GM13977 (cell line): ENCODE measurements at places on chromosomes 12 and 14.

DNA sequence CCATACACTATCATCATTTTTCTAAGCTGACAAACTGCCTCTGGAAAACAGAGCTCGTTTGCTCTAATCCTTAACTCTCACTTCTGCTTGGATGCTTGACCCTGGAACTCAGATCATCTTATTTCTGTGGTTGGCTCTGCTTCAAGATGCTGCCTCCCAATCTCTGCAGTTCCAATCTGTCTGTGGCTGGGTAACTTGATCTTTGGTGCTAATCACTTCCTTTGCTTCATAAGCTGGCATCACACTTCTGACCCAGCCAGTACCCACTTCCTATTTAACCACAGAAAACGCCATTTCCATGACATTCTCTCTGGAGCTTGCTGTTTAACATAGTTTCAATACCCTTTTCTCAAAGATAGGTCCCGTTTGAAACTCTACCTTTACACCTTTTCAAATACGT, 254.2 kb downstream of the ACSS3 start:
- no peak for DNase-seq

DNA sequence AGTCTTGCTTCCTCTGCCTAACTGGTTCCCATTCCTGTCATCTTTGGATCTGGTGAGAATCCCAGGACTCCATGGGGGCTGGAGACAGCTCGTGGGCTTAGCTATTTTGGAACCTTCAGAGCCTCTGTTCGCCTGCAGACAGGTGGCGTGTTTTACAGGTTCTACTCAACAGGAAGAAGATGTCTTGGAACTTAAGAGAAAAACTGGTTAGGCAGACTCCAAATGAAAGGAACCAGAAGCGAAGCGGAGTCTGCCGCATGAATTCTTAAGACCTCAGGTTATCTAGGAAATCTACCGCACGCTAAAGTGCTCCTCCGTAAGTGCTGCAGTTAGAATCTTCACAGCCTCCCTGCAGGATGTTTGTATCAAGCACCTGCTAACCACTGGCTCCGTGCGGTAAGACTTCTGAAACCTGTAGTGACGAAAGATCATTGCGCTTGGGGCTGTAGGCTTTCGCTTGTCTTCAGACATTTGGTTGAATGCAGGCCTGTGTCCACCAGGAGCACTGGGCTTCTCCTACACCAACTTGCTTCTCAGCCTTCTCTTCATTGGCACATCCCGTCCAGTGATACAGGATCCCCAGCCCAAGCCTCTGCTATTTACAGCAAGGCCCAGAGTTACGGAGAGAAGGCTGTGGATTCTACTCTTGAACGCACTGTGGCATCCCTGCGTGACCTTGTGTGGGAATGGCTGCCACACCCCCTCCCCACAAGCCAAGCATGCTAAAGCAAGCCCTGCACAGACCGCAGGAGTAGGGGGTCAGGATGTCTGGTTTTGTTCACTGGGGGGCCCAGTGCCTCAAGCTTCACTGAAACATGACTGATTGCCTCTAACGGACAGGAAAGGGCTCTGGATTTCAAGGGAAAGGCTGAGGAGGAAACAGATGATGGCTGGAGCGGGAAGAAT, 35.0 kb downstream of the ACADS start:
- DNase-seq: no peak

DNA sequence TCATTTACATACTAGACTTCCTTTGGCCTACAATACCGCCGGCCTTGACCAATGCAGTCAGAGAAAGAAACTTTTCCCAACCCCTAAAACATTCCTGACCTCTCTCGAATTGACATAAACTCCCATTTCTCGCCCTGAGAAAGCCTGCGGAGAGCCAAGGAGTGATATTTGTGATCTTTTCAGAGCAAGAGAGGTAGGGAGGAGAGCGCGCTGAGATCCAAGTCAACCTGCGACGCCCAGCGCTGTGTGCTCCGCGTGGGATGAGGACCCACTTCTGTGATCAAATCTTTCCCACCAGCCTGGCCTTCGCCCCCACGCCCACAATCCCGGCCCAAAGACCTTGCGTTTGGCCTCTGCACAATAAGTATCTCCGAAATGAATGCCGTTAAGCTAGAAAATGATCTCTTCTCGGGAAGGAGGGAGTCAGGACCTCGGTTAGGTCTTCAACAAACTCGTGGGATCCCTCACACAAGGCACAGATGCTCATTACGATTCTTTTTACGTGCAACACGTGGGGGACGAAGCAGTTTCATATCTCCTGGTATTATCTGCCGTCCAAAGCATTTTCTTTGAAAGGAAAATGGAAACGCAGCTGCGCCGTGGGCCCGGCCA, 6.3 kb upstream of the NPAS3 start:
- peak; percentile 20 for DNase-seq

DNA sequence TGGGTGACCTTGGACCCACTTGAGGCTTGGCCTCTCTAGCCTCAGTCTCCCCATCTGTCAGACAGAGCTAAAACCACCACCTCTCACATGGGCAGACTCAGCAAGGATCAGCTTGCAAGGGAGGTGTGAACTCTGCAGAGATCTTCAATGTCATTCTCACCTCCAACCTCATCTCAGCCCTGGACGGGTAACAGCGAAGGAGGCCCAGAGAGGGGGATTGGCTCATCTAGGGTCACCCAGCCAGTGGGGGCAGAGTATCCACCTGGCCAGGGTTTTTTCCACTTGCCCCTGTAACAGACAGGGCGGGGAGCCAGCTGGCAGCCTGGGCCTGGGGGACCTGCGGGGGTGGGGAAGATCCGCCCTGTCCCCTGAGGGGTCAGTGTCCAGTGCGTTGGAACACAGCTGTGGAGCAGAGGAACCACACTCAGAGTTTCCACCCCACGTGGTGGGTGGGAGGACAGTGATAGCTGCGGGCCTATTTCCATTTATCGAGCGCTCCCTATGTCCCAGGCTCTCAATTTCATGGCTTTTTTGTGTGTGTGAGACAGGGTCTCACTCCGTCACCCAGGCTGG, 27.4 kb downstream of the DTX1 start:
- no peak for DNase-seq

- DNase-seq: no peak
These were observed 921.8 kb downstream of the VRK1 start for GRCh38 chr14:97718886-97719442.

DNA sequence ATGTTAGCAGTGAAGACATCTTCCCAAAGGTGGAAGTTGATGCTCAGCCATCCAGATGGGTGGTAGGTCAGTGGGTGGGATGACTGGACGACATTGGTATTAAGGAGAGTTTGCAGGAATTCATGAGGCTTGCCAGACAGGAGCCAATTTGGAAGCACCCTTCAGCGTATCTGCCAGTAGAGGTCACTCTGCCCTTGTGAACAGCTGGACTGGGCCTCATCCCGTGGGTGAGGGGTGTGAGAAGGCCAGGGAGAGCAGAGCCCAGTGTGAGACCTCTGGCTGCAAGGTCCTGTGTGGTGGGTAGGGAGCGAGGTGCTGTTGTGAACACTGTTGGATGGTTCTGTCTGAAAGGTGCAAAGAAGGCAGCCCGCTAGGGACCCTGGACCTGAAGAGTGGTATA, 37.7 kb downstream of the SLC5A8 start:
- peak; percentile 9 for DNase-seq

GRCh38 chr12:128753438-128753837, 70.3 kb downstream of the SLC15A4 start:
- no peak for DNase-seq

DNA sequence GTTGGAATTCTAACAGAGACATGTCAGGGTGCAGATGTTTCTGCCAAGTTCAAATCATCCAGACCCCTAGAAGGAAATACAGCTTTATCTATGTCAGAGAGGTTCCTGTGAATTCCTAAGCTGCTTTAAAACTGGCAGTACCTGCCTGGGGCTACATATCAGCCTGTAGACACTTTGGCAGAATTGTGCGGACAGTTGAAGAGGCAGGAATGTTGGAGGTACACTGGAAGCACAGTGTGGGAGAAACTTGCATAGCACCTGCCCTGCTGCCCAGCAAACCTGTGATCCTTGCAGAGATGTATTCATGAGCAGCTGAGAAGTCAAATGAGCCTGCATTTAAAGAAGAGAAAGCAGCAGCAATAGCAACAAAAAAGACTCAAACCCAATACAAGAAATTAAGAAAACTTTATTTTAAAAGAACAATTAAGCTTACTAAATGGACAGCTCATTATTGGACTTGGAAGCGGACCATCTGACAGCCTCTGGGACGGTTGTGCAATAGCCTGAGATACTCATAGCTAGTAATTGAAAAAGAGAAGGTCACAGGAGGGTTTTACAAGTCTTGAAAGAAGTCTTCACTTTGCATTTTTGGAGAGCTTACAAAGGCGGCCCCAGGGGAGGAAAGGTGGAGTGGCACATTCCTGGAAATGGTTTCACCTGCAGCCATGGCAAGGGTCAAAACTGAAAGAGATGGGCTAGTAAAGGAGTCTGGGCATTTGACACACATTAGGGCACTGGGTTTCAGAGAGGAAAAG, 280.9 kb upstream of the FLRT2 start:
- no peak for DNase-seq

- no peak for DNase-seq
These were observed 26.8 kb downstream of the PRDM4 start for GRCh38 chr12:107734139-107734538.

DNA sequence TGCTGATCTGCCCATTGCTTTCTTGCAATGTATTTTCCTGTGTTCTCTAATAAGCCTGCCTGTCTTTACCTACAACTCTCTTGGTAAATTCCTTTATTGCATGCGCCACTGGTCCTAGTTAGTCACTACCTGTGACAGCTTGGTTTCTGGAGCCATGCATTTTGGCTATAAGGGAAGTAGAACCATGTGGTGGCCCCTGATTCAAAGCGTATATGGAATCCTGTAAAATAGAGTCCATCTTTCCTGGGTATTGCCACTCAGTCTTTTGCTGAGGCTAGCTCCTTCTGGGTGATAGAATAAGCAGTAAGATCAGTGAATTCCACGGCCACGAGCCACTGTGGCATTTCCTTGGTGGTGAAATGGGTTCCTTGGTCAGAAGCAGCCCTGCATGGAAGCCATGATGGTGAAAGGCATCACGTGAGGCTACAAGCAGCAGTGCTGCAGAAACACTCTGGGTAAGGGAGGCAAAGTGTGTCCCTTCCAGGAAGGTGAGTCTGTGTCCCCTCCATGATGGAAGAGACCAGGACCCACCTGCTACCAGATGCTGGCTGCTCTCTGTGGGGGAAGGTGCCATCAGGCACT, 19.6 kb downstream of the TNFAIP2 start:
- no peak for DNase-seq

DNA sequence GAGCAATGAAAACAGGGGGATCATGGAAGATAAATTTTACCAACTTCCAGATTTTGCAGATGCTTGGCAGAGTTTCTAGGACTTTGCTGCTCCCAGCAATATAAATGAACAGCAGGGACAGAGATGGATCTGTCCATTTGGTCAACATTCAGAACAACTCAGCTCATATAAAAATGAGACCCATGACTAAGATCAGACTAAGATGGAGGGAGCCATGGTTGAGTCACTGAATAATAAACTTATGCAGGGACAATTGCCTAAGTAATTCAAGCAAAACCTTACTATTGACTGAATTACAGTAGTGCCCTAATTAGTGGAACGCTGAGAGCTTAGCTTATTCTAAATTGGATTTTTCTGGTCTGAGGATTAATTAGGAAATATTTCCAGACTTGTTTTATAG, 205.1 kb downstream of the SLC5A8 start:
- no peak for DNase-seq
